Heart right ventricle (tissue), 16 donors: ENCODE measurements at places on chromosomes 3 and 15. TPM values are rescaled to one million over a fixed set of nuclear protein-coding genes. Genes with fewer than 3 reads are reported as not detected.

DNA sequence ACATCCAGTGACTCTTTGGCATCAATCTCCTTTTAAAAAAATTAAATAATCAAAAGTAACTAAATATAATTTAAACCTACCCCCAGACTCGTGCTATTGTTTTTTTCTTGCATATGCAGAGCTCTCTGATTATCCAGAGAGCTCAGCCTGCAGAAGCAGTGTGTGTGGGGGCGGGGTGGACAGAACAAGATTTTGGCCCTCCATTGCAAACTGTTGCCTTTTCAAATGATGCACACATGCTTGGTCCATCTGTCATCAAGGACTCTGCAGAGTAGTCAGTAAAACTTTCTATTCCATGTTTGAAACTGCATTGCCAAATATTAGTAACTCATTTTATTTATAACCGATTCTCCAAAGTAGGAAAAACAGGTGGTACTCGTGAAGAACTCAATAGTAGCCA is 28.6 kb upstream of the STXBP5L start:
- no peak for DNase-seq

- no peak for DNase-seq
Measured at GRCh38 chr3:42525212-42525611, 22.8 kb downstream of the VIPR1 start.

GRCh38 chr3:12965999-12966846 is 107.0 kb downstream of the IQSEC1 start:
- DNase-seq: no peak

DNA sequence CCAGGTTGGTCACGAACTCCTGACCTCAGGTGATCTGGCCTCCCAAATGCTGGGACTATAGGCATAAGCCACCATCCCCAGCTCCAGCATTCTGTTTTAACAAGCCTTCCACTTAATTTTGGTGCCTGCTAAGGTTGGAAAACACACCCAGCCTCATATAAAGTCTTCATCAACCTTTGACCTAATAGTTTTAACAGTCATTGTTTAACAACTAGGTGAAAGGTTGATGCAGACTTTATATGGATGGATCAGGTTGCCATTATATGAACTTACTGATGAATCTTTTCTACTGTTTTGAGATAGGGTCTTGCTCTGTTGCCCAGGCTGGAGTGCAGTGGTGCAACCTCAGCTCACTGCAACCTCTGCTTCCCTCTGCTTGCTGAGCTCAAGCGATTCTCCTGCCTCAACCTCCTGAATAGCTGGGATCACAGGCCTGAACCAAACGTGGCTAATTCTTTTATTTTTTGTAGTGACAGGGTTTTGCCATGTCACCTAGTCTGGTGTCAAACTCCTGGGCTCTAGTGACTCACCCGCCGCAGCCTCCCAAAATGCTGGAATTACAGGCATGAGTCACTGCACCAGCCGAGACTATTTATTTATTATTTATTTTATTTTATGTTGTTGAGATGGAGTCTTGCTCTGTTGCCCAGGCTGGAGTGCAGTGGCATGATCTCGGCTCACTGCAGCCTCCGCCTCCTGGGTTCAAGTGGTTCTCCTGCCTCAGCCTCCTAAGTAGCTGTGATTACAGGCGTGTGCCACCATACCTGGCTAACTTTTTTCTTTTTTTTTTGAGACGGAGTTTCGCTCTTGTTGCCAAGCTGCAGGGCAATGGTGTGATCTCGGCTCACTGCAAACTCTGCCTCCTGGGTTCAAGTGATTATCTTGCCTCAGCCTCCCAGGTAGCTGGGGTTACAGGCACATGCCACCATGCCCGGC is 3.1 kb upstream of the RPAP1 start:
- DNase-seq: no peak

DNA sequence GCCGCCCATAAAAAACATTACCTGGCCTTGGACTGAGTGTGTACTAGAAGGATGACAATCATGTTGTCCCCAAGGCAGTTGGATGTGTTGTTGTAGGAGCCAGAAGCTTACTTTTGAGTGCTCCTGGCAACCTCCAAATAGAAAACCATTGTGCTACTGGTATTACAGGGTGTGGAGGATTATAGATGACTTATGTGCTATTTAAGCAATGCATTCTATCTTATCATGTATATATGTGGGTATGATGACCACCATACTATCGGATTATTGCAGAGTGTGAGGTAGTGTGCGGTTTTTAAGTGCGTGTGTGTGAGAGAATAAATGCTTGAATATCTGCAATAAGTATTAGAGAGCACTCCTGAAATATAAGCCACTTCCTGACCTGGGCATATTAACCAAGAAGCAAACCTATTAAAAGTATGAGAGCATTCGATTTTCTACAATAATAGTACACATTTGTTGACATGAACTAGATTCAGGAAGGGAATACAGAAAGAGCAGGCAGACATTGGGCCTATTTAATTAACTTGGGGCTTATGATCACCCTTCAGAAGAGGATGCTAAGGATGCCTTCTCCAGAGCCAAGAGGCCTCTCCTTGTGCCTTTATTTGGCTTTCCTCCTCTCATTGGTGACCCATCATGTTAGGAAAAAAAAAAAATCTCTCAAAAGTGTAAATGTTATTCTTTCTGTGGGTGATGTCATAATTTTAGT is 11.7 kb upstream of the MBNL1 start:
- no peak for DNase-seq

- no peak for DNase-seq
Measured at GRCh38 chr3:123004201-123004918, 23.2 kb downstream of the SEMA5B start.

GRCh38 chr15:80920271-80920699 is 69.3 kb downstream of the MESD start:
- DNase-seq: no peak

DNA sequence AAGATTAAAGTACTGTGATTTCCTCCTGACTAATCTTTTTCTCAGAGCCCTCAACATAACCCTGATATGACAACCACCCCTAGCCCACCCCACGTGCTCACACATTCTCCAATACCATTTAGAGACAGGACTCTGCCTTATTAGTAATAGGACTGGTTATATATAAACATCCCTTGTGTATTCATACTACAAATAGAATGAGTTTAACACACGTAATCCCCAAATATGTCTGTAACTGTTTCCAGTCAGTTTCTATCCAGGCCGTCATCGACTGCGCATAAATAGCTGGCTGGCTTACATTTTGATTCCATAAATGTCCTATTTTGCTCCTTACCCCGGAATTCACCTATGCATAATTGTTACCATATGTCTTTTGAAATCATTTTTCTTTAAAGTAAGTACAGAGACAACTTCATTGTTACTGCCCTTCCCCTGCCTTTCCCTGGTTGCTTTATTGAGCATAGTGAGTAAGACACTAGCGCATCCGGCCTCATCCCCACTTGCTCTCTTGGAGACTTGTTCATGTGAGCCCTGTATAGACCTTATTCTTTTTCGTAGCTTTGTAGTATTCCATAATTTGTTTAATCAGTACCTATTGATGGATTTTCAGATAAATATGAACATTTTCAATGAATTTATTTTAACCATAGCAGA is 3.5 kb upstream of the P2RY14 start:
- DNase-seq: no peak

DNA sequence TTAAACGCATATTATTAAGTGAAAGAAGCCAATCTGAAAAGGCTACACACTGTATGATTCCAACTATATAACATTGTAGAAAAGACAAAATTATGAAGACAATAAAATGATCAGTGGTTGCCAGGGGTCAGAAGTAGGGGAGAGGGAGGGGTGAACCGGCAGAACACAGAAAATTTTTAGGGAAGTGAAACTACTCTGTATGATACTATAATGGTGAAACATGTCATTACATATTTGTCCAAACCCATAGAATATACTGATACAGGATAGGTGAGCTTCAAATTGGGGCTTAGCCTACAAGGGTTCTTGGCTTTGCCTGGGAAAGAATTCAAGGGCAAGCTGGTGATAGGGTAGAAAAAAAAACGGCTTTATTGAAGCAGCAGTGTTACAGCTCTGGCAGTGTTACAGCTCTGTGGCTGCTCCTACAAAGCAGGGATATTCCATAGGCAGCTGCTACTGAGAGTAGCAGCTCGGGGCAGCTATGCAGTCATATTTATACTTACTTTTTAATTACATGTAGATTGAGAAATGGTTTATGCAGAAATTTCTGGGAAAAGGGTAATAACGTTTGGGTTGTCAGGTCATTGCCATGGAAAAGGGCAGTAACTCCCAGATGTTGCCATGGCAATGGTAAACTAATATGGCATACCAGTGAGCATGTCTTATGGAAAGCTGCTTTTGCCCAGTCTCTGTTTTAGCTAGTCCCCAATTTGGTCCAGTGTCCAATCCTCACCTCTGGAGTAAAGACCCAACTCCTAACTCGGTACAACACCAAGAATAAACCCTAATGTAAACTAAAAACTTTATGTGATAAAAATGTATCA is 125.1 kb upstream of the SLC25A36 start:
- DNase-seq: no peak

DNA sequence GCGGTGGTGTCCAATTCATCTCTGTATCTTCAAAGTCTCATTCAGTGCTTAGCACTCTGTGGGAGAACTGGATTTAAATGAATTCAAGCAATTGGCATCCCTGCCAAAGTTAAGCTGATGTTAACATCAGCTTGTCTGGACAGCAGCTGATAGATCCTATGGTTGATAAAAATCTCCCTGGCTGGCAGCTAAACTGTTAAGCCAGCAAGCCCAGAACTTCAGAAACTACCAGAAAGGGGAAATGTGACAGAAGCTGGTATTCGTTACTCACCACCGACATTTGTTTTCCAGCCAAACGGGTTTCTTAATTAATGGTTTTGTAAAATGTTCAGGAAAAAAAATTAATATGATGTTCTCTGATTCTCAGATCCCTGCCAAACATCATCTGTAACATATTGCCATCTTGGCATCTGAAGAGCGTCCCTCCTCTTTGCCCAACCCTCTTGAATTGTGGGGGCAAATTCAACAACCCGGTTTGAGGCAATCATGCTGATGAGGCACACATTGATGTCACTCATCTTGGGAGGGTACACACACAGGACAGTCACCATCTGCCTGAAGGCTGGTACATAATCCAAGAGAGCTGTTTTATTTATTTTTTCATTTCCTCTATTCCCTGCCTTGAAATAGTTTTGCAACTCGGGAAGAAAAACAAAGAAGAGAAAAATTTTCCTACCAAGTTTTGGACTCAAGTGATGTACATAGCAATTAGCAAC is 76.3 kb upstream of the ABHD17C start:
- no peak for DNase-seq

- DNase-seq: no peak
Measured at GRCh38 chr3:24165603-24165982, 220.5 kb downstream of the NR1D2 start.

GRCh38 chr3:59450946-59451763 is 401.3 kb upstream of the CFAP20DC start:
- peak; percentile 12 for DNase-seq

DNA sequence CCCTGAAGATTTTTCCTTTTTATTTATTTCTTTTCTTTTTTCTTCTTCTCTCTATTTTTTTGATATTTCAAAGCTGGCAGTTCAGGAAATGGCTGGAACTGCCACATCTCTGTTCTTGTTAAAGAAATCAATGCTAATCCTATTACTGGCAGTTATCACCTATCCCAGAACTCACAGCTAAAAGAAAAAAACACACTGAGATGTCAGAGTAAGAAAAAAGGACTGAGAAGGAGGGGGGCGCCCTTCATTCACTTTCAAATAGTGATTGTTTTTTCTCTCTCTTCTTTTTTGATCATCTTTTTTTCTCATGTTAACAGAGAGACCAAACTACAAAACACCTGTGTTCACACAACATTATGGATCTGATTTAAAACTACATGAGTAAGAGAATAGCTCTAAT is 337.1 kb downstream of the IL20RB start:
- DNase-seq: no peak

GRCh38 chr3:12527757-12528143 is 17.5 kb downstream of the MKRN2OS start:
- DNase-seq: no peak

DNA sequence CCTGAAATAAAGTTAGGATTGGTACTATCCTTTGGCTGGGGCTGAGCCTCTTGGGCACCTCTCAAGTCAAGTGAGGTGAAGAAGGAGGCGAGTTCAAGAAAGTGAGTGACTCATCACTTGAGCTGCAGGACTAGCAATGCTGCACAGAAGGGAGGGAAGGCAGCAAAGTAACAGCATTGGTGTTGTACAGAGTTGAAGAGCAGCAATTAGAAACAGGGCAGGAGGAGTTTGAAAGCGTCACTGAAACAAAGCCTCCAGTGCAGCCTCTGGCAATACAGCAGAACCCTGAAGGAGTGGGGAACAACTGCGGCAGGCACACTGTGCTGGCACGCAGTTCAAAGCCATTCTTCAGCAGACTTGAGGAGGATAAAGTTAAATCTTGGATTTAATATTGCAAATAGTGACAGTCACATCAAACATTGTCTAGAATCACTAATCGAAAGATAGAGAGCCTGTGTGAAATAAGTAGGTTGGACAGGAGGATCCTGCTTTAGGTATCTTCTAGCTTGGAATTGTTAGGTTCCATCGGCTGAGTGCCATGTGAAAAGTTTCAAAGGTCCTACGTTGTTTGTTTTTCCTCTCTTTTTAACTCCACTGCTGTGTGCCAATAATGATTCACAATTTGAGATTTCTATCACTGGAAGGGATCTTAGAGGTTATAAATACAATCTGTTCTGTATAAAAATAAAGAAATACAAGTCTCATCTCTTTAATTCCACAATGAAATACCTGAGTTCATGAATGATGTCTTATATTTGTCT is 479.8 kb downstream of the NAALADL2 start:
- DNase-seq: no peak

GRCh38 chr3:156014489-156014888 is 105.9 kb upstream of the KCNAB1 start:
- DNase-seq: no peak

GRCh38 chr15:76327191-76328105 is 9.1 kb upstream of the ISL2 start:
- DNase-seq: no peak

DNA sequence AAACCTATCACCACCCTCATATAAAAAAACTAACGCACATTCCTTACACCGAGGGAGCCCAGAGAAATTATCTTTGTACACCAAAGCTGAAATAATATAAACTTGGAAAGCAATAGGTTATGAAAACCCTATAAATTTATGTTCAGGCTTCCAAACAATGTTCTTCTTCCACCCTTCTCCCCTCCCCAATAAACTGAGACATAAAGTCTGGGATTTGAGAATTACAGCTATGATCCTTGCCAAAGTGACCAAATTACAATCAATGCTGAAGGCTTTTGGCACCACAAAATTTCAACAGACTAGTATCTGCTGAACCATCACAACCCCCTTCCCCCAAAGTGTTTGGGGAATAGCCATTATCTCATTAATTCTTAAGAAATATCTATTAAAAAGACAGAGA is 237.8 kb downstream of the FMN1 start:
- no peak for DNase-seq

UTS2B gene
- 0.43 TPM for total RNA-seq

GALNT15 gene
- 4.9 TPM for total RNA-seq

CHAC1 gene
- total RNA-seq: 2.5 TPM

IL17RD gene
- 6.9 TPM for total RNA-seq

HRG gene
- 0.20 TPM for total RNA-seq

SERINC4 gene
- 0.32 TPM for total RNA-seq

SLC12A1 gene
- total RNA-seq: not detected

TGM5 gene
- total RNA-seq: not detected

TRIM71 gene
- total RNA-seq: not detected

GRIP2 gene
- total RNA-seq: 52.0 TPM

OR5K2 gene
- not detected for total RNA-seq

TRAT1 gene
- not detected for total RNA-seq
